Activated CD4-positive, alpha-beta T cell treated with anti-CD3 and anti-CD28 coated beads, Interleukin-2, amount 10 ng/mL, durations not matched to agents 7 days and 5 days (primary cell): ENCODE measurements at places on chromosomes 3 and 15.
A peak's percentile ranks its signal among the peaks of the same experiment; 100 is the strongest.

DNA sequence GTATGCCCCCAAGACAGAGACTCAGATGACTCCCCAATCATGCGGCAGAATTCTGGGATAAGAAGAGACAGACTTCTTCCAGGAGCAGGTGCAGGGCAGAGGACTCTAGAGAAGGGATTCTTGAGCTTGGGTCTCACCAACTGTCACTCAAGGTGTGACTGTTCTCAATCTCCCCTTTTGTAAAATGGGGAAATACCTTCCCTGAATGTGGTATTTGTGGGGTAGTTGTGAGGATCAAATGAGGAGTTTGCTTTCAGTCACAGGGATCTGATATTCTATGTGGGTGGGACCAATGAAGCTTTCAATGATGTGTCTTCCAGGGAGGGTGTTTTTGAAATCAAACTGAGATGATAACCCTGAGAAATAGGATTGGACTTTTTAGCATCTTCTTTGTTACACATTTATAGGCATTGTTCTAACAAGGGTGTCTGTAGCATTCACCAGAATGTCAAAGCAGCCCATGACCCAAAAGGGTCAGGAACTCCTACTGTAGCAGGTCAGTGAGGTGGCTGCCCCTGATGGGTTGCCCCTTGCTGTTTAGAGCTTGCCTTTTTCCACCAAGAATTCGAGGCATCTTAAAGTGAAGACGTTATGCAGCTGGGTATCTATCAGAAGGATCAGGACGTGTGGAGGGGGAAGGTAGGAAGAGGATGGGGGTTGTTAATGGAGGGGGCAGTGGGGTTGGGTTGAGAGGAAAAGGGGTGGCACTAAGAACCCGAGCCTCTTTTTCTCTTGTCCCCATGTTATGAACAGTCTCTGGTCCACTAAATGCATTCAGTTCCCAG lies 28.8 kb downstream of the UMPS start:
- no peaks in the 10 kb centered on the region for H3K27me3 ChIP-seq
- no peak for DNase-seq
- H3K36me3 ChIP-seq = no peaks in the 10 kb centered on the region
- peaks cover 7% of the 10 kb centered on the region for H3K4me1 ChIP-seq
- H3K4me3 ChIP-seq = no peak overlapping the region
- no peak overlapping the region for H3K27ac ChIP-seq

- peaks cover 5% of the 10 kb centered on the region for H3K27me3 ChIP-seq
- peak; percentile 12 for DNase-seq
- H3K4me1 ChIP-seq = peaks cover 40% of the 10 kb centered on the region
- H3K27ac ChIP-seq = peak overlapping the region; percentile 96
- peak overlapping the region; percentile 48 for H3K4me3 ChIP-seq
Observed at GRCh38 chr15:58981808-58982475, 5.5 kb upstream of the RNF111 start.

- H3K4me3 ChIP-seq = no peak overlapping the region
- peaks cover 6% of the 10 kb centered on the region for H3K4me1 ChIP-seq
- H3K27ac ChIP-seq = no peak overlapping the region
- no peak for DNase-seq
Observed at GRCh38 chr15:57334257-57334656, 42.0 kb upstream of the CGNL1 start.

DNA sequence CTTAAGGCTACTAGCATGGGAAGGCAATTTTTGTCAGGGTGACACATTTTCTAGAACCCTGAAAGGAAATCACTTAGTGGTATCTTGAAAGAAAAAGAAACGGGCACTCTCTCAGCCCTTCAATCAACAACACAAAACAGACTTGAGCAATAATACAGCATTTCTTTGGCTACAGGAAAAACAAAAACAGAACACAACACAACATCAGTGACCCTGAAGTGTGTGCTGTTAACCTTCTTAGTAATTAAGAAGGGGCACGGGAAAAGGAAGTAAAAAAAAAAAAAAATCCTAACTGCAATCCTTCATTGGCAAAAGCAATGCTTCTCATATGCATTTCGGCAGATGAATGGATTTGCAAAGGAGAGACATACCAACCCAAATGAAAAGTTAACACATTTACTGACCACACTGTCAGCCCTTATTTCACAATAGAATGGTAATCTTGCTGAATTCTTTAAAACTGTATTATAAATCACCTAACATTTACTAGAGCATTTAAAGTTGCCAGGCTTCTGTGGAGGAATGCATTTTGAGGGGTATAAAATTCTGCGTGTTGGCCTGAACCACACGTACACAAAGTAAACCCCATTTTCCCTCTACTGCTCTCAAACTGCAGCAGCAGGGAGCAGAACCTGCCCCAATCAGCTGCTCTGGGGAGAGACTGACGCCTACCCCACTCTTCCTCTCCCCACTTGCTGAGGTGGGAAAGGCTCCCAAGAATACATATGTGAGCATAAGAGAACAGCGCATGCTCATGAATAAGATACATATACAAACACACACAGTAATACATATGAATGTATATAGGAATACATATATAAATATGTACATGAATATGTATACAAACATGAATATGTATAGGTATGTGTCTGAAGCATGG lies 198.5 kb downstream of the FOXP1 start:
- H3K4me3 ChIP-seq = no peak overlapping the region
- H3K27ac ChIP-seq = peak overlapping the region; percentile 66
- peaks cover 32% of the 10 kb centered on the region for H3K4me1 ChIP-seq
- DNase-seq = no peak
- peaks cover 4% of the 10 kb centered on the region for H3K27me3 ChIP-seq

GRCh38 chr3:148307443-148307843 lies 390.3 kb upstream of the AGTR1 start:
- H3K4me3 ChIP-seq = no peak overlapping the region
- H3K27me3 ChIP-seq = no peaks in the 10 kb centered on the region
- H3K27ac ChIP-seq = no peak overlapping the region
- no peaks in the 10 kb centered on the region for H3K4me1 ChIP-seq
- H3K36me3 ChIP-seq = no peaks in the 10 kb centered on the region

GRCh38 chr3:106560451-106560966 lies 691.7 kb upstream of the CBLB start:
- no peak for DNase-seq
- no peaks in the 10 kb centered on the region for H3K27me3 ChIP-seq
- no peaks in the 10 kb centered on the region for H3K4me1 ChIP-seq
- H3K27ac ChIP-seq = no peak overlapping the region

DNA sequence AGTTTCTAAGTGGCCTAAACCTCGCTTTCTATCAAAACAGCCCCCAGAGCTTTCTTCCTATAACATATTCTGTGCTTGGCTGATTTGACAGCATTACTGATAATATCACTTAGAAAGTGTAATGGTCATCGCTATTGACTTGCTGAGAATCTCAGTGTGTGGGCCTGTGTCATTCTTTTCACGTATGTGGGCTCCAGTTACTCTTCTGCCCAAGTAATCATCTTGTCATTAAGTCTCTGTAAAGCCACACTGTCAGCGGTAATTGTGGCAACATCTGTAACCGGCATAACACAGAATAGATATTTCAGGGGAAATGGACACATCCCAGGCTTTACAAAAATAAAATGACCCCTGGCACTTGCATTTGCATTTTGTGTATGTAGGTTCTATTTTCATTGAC lies 313.6 kb upstream of the LMCD1 start:
- no peaks in the 10 kb centered on the region for H3K4me1 ChIP-seq
- H3K27ac ChIP-seq = no peak overlapping the region
- H3K27me3 ChIP-seq = peaks cover 2% of the 10 kb centered on the region
- no peak overlapping the region for H3K4me3 ChIP-seq
- H3K36me3 ChIP-seq = no peaks in the 10 kb centered on the region
